ENCODE measurements at places on chromosomes 5 and 9.

DNA sequence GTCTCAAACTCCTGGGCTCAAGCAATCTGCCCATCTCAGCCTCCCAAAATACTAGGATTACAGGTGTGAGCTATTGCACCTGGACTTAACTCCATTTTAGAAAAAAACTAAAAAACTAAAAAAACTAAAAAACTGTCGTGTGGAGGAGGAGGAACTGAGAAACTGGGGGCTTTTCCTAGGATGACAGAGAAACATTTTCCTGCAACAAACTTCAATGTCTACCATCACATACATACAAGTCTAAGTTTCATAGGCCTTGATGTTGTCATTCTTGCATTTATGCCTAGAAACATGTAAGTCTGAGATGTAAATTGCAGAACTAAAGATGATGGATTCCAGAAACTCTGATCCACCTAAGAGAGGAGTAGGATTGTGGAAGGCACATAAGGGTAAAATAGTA lies 556.8 kb downstream of the RAB3C start:
- no peak for DNase-seq

- DNase-seq: no peak
Measured at GRCh38 chr5:35478856-35479682, 138.6 kb upstream of the SPEF2 start.

- no peak for DNase-seq
Measured at GRCh38 chr9:75372499-75373268, 284.4 kb downstream of the OSTF1 start.

GRCh38 chr9:124000784-124001457 lies 10.6 kb upstream of the LHX2 start:
- DNase-seq: no peak

- DNase-seq: no peak
Measured at GRCh38 chr9:33129886-33130881, 37.0 kb downstream of the B4GALT1 start.

DNA sequence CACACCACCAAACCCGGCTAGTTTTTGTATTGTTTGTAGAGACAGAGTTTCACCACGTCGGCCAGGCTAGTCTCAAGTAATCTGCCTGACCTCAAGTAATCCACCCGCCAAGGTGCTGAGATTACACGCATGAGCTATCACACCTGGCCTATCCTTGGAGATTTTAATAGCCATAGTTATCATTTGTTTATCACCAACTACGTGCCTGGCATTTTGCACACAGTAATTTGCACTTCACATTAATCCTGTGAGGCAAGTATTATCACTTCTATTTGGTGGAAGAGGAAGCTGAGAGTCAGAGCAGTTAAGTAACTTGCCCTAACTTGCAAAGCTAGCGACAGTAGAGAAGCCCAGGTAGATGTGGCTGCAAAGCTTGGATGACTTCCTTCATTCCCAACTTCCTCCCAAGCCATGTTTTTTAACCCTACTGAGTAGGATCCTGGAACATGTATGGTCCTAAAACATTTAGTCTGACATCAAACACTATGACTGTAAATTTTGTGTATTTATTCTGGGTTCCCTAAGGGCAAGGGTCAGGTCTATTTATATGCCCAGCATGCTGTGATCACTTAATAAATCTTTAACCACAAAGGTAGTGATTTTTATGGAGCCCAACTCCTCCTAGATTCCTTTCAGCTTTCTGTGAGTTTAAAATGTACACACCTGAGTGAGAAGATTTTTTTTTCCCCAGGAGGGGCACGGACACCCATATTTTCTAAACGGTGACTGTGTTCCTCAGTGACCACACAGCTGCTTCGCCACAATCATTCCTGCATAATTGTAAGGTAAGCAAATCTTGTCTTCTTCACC lies 100.2 kb upstream of the RAI14 start:
- no peak for DNase-seq

GRCh38 chr5:138661991-138662434 lies 86.8 kb upstream of the HSPA9 start:
- DNase-seq: no peak

GRCh38 chr9:4826417-4827166 lies 33.8 kb downstream of the RCL1 start:
- DNase-seq: no peak

DNA sequence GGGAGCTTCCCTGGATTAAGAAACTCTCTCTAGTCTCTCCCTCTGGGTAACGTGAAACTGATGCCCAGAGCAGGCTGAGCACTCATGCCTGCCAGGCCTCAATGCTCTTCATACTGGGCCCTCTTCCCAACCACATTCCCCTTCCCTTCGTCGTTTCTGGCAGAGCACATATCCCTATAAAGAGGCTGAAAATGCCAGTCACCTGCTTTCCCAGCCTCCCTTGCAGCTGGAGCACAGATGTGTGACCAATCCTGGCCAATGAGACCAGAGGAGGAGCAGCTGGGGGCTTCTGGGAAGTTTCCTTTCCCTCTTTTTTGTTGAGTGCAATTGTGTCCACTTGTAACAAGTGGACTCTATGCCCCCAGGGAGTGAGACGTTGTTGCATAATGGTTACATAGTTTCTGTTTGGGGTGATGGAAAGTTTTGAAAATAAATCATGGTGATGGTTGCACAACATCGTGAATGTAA lies 30.2 kb upstream of the SMIM23 start:
- no peak for DNase-seq

GRCh38 chr9:70589571-70590314 lies 175.3 kb upstream of the KLF9 start:
- no peak for DNase-seq

DNA sequence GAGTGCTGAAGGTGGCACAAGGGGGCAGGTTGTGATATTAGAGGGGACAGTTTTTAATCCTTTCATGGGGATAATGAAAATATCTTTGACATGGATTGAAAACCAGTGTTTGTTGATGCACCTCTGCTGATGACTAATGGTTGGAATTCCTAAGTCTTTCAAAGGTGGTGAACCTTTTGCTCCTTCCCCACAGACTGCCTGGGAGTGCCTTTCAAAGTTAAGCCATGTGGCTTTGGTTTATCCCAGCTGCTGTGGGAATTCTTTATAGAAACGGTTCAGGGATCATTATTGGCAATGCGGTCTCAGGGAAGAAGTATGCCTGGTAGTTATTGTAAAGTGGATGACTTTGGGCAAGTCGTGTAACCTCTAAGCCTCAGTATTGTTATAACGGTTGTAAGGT lies 45.7 kb downstream of the PIP5K1B start:
- no peak for DNase-seq

GRCh38 chr9:37370968-37371563 lies 51.4 kb upstream of the GRHPR start:
- DNase-seq: no peak

DNA sequence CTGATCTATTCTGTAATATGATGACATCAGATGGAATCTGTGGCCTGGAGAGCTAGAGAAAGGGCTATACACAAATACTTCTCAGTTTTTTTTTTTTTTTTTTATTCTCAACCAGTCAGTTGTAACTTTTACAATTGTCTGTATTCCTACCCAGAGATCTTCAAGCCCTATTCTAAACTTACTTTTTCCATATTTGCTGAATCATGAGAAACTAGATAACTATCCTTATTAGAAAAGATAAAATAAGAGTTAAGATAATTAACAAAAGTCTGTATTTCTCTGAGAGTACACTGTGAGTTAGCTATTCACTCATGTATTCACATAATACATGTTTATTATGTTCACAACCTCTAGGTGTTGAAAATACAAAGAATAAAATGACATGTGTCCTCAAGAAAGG lies 1575.9 kb downstream of the EFNA5 start:
- DNase-seq: no peak

- no peak for DNase-seq
Measured at GRCh38 chr5:107743373-107744000, 72.8 kb upstream of the EFNA5 start.

DNA sequence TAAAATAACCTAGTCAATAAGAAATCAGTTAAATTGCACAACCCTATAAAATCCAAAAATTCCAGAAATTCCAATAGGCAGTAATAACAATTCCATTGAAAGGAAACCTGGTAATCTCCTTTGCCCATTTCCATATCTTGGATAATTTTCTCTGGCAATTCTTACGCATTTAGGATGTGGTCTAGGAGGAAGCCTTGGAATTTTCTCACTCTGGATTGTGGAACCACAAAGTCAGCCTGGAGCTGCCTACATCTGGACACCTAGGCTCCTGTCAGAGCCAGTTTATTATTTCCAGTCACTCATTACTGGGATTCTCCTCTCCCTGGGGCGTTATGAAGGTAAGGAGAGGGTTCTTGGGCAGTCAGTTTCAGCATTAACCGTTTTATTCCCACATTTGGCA lies 40.3 kb upstream of the GNE start:
- DNase-seq: no peak

- peak; percentile 80 for DNase-seq
Measured at GRCh38 chr9:138022121-138022741, 144.6 kb downstream of the CACNA1B start.

GRCh38 chr5:151413800-151414199 lies 33.6 kb upstream of the SLC36A1 start:
- DNase-seq: peak; percentile 1

DNA sequence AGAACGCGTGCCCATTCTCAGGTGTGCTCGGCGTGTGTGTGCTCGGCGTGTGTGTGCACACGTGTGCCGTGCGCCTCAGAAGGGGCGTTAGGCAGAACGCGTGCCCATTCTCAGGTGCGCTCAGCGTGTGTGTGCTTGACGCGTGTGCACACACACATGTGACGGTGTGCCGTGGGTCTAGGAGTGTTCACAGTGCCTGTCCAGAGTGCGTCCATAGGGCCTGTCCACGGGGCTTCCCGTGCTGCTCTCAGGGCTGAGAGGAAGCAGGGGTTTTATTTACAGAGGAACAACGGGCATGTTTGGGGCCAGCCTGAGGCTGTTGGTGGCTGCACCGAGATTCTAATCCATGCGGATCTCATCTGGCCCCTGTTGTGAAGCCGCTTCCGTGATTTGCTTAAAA lies 14.2 kb upstream of the AHRR start:
- DNase-seq: no peak

DNA sequence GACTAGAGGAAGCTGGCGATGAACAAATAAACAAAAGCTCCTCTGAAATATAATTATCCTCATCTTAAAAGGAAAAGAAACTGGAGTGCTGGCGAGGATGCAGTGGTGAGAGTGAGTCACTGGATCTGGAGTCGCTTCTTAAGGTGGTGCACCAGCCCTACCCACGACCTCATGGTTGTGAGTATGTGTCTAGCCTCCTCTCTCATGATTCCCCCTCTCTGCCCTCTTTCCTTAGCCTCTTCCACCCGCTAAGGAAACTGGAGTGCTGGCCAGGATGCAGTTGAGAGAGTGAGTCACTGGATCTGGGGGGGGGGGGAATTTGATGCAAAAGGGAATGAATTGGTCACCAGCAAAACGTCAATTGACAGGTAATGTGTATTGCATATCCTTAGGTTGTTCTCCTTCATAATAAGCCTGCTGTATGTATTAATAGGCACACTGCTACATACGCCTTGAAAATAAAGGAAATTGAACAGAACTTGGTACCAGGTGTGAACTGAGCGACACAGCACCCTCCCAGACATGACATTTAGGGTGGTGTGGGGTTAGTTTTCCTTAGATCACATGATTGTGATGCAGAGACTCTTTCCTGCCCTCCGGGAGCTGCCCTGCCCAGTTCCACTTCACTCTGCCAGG lies 36.3 kb upstream of the EBF1 start:
- DNase-seq: no peak

- no peak for DNase-seq
Measured at GRCh38 chr5:56688402-56688801, 126.9 kb upstream of the MAP3K1 start.

- no peak for DNase-seq
Measured at GRCh38 chr9:135384226-135384625, 95.4 kb upstream of the PPP1R26 start.

GRCh38 chr9:138096519-138096845 lies 218.9 kb downstream of the CACNA1B start:
- no peak for DNase-seq

DNA sequence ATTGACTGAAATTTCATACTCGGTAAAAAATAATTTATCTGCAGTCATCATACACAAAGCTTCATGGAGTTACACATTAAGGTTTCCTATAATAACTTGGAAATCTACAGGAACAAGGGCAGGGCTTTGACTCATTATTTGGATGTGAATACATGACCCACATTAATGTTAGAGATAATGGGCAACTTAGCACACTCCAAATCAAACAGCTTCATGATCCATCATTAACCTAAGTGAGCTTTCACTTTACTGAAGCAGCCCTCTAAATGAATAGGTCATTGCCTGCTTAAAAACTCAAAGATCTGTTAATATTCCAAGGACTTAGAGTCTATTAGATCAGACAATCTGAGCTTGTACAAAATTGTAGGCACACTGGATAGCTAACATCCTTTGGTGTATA lies 9.0 kb downstream of the CDH12 start:
- DNase-seq: no peak

- no peak for DNase-seq
Measured at GRCh38 chr9:136328011-136328621, 777 bp downstream of the GPSM1 start.

- DNase-seq: no peak
Measured at GRCh38 chr5:31726952-31727351, 88.0 kb downstream of the PDZD2 start.

- no peak for DNase-seq
Measured at GRCh38 chr5:123928401-123928800, 416.4 kb downstream of the CSNK1G3 start.

- no peak for DNase-seq
Measured at GRCh38 chr5:76604838-76605237, 18.4 kb downstream of the F2RL2 start.

All from NCI-H2107 (cell line).